ENCODE measurements at places on chromosomes 2 and 18.
A peak's percentile ranks its signal among the peaks of the same experiment; 100 is the strongest.

- DNase-seq = peak; percentile 69
Observed at GRCh38 chr18:48412339-48412929, 3.3 kb upstream of the ZBTB7C start.

GRCh38 chr2:205527801-205528200 is 154.5 kb upstream of the NRP2 start:
- no peak for DNase-seq

- DNase-seq = no peak
Observed at GRCh38 chr2:57973621-57974186, 72.9 kb upstream of the VRK2 start.

GRCh38 chr18:72867746-72868584 is at the start of gene NETO1:
NETO1 (minus strand) TSS chr18:72867987; CDS start chr18:72867291, 696 bp downstream.
- peak; percentile 34 for DNase-seq

GRCh38 chr2:3348767-3349166 is 28.9 kb downstream of the EIPR1 start:
- peak; percentile 60 for DNase-seq

- no peak for DNase-seq
Observed at GRCh38 chr2:204900487-204900886, 355.2 kb downstream of the PARD3B start.

DNA sequence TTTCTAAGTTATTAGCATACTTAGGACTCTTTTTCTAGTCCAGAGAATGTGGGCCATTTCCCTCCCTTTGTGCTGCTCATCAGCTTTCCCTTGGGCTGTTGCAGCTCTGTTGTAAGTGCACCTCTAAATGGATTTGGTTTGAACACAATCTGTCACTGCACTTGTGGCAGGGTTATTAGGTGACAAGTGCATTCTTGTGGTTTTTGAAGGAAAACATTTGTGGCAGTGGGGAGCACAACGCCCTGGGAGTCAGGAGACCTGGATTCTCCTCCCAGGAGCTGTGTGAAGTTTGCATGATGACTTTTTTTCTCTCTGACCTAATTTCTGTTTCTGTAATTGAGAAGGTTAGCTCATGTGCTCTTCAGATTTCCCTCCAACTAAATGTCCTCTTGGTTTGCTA is 630.9 kb upstream of the FAM98A start:
- no peak for DNase-seq

DNA sequence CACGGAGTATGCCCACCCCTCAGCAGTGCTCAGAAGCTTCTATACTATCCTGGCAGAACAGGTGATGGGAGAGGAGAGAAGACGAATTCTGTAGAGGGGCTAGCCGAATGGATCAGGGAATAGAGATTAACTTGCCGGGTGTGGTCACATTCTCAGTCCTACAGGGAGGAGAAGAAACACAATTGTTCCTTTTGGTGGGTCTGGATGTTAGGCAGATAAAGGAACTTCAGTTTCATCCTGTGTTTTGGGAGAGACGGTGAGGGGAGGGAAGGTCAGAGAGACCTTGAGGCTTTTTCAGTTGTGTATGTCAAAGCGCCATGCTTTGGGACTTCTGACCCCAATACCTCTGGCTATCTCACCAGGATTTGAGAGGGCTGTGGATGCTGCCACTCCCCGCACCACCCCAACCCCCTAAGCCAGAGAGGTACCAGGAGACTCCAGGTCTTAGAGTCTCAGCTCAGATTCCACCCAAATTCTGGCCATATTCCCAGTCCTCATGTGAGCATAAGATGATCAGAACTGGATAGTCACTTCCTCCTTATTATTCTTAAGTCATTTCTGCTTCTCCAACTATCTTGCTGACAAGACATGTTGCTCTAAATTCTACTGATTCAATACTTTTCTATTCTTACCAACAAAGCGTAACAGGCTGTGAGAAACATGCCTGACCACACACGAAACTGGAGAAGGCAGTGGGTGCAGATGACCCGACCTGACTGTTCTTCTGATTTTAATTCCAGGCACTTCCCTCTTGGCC is 2.3 kb upstream of the TMEM37 start:
- DNase-seq = no peak

DNA sequence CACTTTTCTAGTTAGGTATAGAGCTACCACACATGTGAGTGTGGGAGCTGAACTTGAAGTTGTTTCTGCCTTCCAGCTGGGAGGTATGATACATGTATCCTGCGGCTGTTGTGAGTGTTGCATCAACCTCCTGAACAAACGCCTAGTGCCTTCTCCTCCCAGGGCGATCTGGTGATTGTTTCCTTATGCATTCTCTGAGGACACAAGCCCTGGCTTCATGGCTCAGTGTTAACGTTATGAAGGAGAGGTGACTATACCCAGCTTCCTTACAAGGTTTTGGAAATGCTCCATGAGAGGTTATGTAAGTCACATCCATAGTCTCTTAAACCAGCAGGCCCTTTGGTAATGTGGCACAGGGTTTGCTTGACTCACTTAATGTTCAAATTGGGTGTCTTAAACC is 64.9 kb downstream of the SPRED2 start:
- no peak for DNase-seq

DNA sequence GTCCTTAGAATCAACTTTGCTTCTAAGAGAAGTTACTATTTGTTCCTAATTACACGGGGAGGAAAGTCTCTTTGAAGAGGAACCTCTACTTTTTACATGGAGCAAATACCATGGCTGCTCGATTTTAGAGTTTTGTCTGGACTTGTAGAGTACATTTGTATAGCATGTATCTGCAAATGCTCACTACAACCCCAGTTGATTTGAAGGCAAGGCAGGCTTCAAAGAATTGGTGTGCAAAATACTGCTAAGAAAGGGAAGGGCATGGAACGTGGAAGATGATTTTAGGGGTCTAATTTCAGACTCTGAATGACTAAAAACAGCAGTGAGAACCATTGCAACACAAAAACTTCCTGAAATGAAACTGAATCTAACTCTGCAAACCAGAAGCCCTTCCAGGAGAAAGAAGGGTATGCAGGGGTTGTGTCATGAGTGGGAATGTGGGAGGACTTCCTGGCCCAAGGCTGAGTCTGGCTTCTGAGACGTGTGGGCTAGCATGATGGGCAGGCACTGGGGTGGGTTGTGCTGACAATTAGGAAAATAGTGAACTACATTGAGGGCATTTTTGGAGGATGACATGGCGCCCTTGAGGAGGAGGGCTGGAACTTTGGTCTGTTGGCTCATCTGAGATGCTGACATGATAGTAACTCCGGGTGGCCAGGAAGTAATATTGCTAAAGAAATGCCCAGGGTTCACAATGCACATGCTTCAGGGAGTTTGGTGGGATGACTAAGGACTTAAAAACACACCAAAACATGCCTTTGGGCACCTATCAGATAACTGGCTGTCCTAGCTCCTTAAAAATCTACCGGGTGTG is 18.9 kb upstream of the IL1R2 start:
- no peak for DNase-seq

GRCh38 chr2:211133766-211134165 is 577.4 kb downstream of the CPS1 start:
- no peak for DNase-seq

DNA sequence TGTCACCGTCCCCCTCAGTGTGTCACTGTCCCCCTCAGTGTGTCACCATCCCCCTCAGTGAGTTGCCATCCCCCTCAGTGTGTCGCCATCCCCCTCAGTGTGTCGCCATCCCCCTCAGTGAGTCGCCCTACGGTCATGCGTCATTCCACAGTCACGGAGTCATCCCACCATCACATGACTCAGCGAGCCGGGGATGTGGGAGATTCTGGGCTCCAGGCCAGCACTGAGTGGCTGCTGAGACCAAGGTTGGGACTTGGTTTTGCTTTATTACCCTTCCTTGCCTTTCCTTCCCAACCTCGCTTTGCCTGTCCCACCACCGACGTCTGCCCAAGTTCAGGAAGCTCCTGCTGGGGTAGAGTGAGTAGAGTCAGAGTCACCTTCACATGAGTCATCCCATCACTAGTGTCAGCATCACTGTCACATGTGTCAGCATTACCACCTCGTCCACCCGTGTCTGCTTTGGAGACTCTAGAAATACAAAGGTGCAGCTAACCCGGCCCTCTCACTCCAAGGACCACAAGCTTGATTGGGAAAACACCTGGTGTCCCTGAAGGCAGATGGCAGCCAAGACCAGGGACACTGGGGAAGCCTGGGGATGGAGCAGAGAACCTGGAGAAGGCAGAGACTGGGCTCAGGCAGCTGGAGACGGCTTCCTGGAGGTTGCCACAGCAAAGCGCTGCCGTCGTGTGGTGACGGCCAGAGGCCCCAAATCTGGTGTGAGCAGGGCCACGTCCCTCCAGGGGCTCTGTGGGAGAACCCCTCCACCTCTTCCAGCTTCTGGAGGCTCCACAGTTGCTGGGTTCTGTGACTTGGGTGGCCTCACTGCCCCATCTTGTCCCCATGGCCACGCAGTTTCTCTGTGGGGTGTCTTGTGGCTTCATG is 485.2 kb upstream of the SALL3 start:
- DNase-seq = no peak

DNA sequence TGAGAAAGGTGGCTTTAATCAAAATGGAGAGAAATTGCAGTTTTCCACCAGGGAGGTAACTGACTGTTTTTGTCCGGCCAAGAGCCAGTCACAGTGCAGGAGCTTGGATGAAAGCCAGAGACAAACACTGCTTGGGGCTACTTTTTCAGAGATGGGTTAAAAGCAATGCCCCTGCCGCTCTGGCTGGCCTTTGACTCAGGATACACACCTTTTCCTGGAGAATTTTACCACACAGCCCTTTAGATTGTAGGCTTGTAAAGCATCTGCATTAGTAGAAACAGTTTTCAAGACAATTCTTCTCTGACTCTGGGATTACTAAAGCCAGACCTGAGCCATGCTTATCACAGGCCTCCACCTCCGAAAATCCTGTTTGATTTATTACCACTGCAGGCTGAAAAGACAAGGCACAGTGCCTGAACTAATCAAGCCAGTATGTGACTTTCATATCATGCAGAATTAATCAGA is 79.7 kb downstream of the CCBE1 start:
- DNase-seq = peak; percentile 15

GRCh38 chr2:38535744-38536506 is 66.8 kb downstream of the HNRNPLL start:
- DNase-seq = peak; percentile 51

- DNase-seq = no peak
Observed at GRCh38 chr2:71943238-71944182, 204.2 kb downstream of the CYP26B1 start.

DNA sequence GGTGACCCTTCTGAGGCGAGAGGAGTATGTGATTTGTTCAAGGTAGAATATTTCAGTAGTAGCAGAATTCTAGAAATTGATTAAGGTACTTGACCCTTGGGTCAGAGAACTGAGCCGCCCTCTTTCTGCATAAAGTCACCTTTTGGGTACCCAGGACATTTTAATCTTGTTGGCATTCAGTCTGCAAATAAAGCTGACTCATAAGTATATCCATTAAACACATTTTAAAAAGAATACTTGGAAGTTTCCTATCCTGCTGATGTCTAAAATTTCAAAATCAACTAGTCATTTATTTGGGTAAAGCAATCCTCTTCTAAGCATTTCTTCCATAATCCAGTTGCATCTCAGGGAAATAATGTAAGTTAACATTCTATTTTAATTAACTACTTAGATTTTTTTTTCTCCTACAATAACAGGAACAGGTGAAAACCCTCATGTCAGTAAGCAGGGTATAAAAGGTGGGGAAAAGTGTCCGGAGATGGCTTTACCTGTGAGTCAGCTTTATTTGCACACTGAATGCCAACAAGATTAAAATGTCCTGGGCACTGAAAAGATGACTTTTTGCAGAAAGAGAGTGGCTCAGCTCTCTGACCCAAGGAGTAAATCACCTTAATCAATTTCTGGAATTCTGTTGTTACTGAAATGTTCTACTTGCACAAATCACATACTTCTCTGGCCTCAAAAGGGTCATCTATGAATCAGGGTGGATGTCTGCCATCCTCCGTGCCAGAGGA is 78.7 kb upstream of the ITGA6 start:
- DNase-seq = no peak

GRCh38 chr2:10475811-10476660 is 27.9 kb upstream of the ODC1 start:
- DNase-seq = no peak

GRCh38 chr2:179263446-179264367 is 925 bp downstream of the SESTD1 start:
- DNase-seq = peak; percentile 50

DNA sequence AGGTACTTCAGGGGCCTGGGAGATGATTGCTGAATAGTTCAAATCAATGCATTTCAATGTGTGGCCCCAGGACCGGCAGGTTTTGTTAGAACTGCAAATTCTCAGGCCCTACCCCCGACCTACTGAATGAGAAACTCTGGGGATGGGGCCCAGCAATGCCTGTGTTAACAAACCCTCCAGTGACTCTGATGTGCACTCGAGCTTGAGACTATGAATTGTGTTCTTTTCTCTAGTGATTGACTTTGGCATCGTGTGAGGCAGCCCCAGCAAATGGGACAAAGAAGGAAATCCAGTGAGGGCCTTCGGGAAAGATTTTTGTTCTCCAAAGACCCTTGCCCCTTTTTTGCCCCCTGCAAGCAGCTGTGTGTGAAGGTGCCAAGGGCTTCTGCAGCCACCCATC is 22.4 kb downstream of the ALK start:
- no peak for DNase-seq

DNA sequence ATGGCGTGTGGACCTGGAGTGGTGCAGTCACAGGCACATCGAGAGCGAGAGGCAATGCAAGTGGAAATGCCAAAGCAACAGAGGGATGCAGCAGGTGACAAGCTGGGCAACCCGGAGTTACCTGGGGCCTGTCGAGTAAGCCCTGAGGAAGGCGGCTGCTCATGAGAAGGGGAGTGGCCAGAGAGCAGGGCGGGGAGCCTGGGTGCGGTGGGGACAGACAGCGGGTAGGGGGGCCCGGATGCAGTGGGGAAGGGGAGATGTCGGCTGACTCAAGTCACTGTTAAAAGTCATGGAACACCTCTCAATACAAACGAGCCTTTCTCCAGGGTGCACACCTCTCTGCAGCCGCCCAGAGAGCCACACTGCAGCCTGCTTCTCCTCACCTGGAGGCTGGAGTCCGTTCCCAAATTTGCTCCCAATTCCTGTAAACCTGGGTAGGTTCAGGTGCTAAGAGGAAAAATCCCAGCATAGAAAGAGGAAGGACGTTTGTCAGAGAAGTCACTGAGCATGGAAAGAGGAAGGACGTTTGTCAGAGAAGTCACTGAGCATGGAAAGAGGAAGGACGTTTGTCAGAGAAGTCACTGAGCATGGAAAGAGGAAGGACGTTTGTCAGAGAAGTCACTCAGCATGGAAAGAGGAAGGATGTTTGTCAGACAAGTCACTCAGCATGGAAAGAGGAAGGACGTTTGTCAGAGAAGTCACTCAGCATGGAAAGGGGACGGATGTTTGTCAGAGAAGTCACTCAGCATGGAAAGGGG is 71.7 kb upstream of the TWIST2 start:
- DNase-seq = no peak

- no peak for DNase-seq
Observed at GRCh38 chr2:59378127-59378526, 1137.0 kb upstream of the FANCL start.

DNA sequence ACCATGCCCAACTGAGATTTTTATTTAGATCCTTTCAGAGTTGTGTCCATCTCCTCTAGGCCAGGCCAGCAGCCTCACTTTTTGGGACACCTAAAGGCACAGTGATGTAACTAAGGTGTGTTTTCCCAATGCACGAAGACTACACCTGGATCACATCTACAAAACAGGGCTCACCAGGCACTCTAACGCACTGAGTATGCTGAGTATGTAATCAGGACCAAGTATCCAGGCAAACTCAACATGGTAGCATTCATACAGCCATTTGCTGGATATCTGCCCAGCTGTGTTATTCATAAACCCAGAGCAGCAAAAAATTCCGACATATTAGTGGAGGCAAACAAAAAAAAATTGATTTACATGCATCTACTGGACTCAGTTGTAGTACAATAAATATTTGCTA is 33.8 kb downstream of the LPIN2 start:
- DNase-seq = no peak

- DNase-seq = no peak
Observed at GRCh38 chr2:174563530-174564282, 33.9 kb downstream of the WIPF1 start.
